ENCODE measurements at places on chromosomes 6 and 20.

GRCh38 chr20:50957798-50958614 is at the start of gene DPM1:
DPM1 (minus strand) TSS chr20:50958532; CDS start chr20:50958523, 9 bp downstream.
- DNase-seq: peak; percentile 88

GRCh38 chr20:40525351-40525750 is 163.7 kb downstream of the MAFB start:
- DNase-seq: no peak

GRCh38 chr6:107266563-107266962 is 151.2 kb upstream of the BEND3 start:
- no peak for DNase-seq

GRCh38 chr6:132790450-132790849 is 8.0 kb downstream of the SLC18B1 start:
- no peak for DNase-seq

DNA sequence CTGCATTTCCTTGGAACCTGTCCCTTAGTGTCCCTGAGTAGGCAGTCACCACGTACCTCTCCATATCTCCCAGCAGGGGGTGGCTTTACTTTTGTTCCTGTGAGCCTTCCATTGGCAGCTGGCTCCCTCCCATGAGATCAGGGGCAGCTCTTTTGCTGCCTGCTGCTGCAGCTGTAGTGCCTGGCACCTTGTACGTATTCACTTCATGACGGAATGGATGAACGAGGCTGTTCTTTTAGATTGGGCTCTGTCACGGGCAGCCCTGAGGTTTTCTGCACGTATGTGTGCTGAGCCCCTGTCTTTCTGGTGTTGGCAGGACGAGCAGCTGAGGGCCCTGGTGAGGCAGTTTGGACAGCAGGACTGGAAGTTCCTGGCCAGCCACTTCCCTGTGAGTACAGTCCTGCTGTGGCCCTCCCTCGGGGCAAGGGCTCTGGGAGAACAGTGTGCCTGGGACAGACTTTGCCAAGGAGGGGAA is 14.6 kb downstream of the MYBL2 start:
- DNase-seq: no peak

DNA sequence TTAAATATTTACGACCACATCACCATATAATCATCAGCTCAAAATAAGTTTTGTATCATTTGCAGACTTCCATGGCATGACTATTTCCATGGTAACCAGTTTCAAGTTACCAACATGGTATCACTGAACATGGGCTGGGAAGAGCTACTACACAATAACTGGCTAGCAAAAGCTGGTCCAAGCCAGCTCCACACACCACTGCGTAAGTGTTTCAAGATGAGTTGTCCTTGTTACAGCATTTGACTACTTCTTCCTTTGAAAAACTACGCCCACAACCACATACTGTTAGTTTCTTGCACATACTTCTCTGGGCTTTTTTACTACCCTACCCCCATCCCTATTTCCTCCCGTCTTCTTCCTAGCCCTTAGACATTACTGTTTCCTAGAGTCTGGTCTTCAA is 8.5 kb downstream of the CD164 start:
- no peak for DNase-seq

- DNase-seq: no peak
These were observed 25.0 kb upstream of the EMILIN3 start for GRCh38 chr20:41391587-41392001.

DNA sequence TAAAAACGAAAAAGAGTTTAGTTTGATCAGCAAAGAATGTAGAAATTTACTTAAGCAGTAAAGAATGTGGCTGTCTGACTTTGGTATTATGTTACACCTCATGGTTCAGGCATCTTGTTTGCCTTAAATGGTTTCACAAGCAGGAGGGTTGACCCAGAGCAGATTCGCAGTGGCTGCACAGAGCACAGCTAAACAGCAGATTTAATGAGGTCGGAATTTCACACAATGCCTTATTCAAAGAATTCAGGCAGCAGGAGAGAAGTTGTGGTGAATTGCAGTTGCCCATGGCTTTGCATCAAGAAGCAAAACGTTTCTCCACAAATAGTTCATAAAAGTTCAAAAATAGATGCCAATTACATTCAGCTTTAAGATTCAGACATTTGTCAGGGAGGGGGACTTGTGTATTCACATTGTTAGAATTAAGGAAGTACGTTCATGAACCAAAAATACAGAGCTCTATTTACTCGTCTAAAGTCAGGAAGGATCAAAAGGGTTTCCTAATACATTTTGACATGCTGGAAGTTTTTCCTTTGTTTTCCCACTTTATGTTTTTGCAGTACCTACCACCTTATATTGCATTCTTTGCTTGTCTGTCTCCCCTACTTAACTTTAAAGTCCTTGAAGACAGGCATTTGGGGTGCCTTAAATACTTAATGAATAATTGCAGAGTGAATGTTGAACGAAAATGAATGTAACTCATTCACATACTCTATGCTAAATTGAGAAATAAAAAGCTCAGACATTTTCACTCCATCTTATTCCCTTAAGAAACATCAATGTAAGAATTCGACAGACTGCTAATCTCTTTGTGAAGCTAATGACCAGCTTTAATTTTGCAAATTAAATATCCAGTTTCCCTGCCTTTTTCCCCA is 1163.6 kb upstream of the CITED2 start:
- no peak for DNase-seq

DNA sequence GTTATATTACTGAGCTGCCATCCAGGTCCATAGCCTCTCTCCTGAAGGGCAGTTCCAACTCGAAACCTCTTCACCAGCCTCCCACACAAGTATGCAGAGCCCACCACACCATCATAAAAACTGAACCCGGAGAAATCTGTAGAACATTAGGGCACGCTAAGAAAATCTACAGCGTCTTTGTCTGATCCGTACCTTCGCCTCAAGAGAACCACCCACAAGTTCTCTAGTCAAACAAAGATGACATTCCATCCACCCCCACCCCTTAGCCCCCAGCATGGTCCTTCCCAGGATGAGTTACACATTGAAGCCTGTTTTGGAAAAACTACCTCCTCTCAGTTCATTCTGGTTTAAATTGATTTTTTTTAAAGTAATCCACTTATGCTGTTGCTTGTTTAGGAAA is 219.7 kb downstream of the ZMYND8 start:
- DNase-seq: no peak

DNA sequence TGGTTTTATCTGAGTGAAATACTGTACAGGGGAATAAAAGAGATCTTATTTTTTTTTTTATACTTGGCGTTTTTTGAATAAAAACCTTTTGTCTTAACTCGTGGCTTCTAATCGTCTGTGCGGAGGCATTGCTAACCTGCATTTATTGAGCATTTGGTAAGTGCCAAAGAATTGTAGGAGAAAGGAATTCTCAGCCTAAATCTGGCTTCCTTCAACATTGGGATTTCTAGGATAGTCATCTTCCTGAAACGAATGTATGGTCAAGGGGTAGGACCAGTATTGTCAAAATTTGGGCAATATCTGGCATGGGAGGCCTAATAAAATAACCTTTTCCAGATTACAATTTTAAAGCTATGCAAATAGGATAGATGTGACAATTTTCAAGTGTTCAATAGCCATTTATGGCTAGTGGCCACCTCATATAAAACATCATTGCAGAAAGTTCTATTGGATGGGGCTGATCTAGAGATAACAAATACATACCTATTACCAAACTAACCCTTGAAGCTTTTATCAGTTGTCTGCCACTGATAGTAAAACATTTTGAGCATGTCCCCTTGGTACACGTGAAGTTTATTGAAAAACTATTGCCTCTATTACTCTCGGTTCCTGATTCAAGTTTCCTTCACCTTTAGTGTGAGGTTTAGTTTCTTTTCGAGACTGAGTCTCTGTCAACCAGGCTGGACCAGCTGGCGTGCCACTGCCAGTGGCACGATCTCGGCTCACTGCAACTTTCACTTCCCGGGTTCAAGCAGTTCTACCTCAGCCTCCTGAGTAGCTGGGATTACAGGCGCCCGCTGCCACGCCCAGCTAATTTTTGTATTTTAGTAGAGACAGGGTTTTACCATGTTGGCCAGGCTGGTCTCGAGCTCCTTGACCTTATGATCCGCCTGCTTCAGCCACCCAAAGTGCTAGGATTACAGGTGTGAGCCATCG is 5.6 kb downstream of the PIM1 start:
- DNase-seq: no peak

DNA sequence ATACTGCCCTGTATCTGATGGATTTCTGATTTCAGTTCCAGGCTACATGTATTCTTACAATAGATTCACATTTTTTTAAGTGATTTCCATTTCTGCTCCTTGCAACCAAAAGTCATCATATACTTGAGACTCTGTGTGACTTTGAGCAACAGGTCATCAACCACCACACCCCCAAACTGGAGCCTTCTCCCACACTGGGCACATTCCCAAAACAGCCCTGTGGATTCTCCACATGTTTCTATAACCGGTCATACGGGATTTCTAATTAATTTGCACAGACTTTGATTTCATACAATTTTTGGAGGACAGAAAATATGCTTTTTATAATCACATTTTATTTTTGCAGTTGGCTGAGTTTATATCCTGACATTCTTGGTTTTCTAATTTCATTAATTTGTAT is 317.2 kb upstream of the ID4 start:
- DNase-seq: no peak

- DNase-seq: no peak
These were observed 15.9 kb upstream of the MDGA1 start for GRCh38 chr6:37713529-37714119.

- DNase-seq: no peak
These were observed 57.7 kb downstream of the FAM229B start for GRCh38 chr6:112145080-112145573.

DNA sequence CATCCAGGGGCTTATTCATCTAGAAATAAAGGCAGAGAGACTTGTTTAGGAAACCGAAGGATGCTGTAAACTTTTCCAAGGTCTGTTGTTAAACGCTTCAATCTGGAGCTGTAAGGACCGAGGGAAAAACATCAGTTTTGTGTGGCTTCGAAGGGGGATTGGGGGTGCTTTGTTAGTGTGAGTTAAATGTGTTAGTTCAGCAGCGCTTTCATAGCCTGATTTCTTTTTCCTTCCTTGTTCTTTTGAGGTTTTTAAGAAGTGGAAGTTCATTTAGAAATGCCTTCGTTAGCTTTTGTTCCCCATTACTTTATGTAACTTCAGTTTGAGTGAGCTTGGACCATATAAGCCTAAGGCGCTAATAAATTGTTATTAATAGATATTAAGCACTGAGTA is 1.5 kb downstream of the ANKS1A start:
- DNase-seq: no peak

DNA sequence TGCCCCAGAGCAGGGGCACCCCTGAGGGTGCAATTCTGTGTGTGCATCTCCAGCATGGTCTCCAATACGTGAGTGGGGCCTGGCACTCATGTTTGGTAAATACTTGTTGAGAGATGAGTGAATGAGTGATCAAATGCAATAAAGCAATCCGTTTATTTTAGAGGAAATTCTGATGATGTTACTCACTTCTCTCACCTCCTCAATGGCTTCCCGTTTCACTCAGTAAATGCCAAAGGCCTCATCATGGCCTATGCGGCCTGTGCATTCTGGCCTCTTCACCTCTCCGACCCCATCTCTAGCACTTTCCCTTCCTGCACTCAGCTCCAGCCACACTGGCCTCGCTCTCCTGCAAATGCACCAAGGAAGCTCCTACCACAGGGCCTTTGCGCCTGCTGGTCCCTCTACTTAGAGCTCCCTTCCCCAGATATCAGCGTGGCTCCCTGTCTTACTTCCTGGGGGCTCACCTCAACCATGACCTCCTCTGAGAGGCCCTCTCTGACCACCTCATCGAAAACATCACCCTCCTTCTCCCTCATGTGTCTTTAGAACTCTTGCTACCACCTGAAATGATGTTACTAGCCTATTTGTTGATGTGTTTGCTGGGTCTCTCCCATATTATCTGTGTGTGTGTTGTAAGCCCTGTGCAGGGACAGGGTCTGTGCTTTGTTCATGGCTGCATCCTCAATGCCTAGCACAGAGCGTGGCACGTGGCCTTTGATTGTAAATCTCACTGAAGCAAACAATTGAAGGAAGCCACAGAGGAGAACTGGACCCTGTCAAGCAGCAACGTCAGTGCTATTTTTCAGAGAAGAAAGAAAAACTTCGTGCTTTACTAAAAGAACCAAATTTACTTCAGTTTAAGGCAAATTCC is 42.6 kb downstream of the RAB44 start:
- DNase-seq: no peak

- DNase-seq: no peak
These were observed 187.1 kb downstream of the SOX4 start for GRCh38 chr6:21780679-21781078.

DNA sequence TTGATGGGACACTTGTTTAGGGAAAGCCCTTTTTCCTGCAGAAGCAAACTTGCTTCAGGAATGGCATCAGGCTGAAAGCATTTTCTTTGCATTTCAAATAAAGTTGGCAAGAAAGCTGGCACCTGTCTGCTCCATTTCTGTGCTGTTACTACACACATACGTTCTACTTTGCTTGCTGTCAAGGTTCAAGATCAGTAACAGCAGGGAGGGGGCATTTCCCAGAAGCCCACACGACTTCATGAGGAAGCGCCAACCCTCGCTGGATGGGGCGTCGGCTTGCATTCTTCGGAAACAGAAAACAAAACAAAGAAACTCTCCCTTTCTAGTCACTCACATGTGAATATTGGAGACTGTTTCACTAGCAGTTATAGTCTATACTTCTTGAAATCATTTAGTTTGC is 46.4 kb downstream of the AKAP12 start:
- DNase-seq: no peak

- DNase-seq: no peak
These were observed 4.5 kb upstream of the RAB44 start for GRCh38 chr6:36692861-36693702.

- no peak for DNase-seq
These were observed 34.6 kb downstream of the EDN1 start for GRCh38 chr6:12324748-12325147.

GRCh38 chr6:106003268-106003987 is 82.7 kb upstream of the PRDM1 start:
- DNase-seq: no peak

DNA sequence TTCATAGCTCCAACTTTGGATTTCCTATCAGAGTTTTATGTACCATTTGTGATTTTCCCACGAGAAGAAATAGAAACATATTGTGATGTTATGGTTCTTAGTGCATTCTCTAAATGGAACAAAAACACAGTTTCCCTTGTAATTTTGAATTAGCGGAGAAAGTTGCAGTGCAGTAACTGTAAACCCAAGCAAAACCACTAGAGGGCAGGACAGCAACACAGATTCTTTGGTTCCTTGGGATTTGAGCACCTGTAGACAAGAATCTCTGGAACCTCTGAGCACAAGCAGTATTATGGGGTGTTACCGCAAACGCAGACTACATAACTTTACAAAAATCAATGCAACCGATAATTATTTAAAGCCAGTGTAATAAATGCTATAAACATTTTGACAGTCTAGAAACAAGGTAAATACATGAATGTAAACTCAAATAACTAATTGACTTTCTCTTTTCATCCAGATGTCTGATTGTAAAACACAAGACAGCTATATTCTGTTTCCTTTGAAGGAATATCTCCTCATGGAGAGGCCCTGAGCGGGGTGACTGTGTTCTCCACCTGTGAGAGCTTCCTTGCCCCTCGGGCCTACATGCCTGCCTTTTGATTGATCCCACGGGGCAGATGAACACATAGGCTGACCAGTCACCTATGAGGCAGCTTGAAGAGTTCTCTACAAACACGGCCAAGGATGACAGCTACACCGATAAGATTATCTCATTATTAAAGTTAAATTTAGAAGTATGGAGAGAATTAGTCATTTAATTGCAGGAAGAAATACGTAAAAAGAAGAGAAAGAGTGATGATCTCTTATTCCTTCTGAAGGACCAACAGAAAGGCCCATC is 67.5 kb upstream of the COL21A1 start:
- DNase-seq: no peak

Measured in activated CD4-positive, alpha-beta T cell treated with anti-CD3 and anti-CD28 coated beads for 4 hours (primary cell).